ENCODE measurements at places on chromosomes 5 and 9.
A peak's percentile ranks its signal among the peaks of the same experiment; 100 is the strongest.

GRCh38 chr5:94562327-94562971 is 56.0 kb downstream of the KIAA0825 start:
- DNase-seq: no peak

DNA sequence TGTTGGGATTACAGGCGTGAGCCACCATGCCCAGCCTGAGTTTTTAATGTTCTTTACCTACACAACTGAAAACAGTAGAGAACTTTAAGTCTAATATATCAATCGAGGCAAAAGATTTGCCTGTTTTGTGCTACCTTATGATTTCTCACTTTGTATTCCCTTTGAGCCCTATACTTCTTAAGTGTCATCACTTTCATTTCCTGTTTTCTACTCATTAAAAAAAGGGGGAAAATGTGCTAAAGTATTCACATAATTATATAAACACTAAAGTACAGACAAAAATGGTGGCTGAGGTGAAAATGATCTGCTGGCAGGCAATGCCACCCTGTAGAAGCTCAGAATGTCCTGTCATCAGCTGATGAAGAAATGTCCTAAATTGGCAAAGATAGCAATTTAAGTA is 23.6 kb downstream of the ATG10 start:
- no peak for DNase-seq

DNA sequence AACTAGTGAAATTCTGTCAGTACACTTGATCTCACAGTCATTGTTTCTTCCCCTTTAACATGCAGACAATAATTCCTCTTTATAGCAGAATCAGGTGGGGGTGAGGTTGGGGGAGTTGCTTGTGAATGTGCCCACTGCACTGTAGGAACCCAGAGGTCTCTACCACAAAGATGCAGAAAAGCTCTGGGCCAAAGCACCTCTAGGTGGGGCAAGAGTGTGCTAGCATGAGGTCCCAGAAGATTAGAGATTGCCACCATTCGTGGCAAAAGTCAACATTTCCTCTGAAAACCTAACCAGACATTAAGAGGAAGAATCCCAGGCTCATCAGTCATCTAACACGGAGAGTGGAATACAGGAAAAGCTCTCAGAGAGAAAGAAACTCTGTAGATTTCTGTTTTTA is 74.5 kb downstream of the PTCD2 start:
- no peak for DNase-seq

DNA sequence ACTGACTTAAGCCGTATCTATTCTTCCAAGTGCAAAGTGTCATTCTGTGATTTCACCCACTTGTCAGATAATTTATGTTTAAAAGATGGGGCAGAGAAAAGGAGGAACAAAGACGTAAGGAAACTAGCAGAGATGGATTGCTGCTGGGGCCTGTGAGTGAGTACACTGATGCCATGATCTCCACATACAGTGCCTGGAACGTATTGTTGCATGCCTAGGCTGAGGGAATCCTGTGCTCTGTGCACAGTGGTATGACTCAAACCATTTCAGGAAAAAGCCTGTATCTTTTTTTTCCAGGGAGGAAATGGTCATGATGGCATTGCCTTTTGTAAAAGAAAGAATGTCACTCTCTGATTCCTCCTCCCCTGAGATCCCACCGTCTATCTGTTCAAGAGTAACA is 359.5 kb upstream of the ADAMTS16 start:
- DNase-seq: no peak

GRCh38 chr5:96080557-96080956 is 118.9 kb upstream of the ELL2 start:
- no peak for DNase-seq

GRCh38 chr5:72871366-72872024 is 55.0 kb downstream of the TNPO1 start:
- no peak for DNase-seq

DNA sequence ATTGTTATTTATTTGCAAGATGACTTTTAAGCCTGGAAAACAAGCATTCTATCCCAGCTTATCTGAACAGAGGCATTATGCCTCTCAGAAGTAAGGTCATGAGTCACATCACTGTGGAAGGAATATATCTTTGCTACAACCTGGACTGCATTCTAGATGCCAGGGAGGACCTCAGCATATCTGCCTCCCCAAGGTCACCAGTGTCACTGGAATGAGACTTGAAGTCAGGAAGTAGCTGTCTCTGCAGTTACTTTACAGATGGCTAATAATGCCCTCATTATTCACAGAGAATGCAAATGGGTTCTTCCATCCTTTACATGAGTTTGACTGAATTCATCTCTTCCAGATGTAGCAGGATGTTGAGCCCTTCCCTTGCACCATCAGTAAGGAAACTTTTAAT is 4.4 kb upstream of the FAM13B start:
- no peak for DNase-seq

DNA sequence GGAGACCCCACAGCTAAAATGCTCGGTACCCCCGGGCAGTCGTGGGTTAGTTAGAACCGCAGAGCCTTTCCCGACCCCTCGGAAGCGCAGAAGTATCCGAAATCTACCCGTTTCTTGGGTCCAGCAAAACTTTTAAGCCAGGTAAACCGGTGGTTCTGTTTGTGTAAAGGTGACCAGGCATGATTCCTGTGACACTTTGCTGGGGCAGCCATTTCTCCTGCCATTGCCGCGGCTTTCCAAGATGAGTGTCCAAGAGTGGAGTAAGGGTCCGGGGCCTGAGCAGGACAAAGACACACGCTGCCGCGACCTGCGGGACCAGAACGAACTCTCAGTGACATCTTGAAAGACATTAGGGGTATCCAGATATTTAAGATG is 655 bp downstream of the MARVELD2 start:
- peak; percentile 66 for DNase-seq

DNA sequence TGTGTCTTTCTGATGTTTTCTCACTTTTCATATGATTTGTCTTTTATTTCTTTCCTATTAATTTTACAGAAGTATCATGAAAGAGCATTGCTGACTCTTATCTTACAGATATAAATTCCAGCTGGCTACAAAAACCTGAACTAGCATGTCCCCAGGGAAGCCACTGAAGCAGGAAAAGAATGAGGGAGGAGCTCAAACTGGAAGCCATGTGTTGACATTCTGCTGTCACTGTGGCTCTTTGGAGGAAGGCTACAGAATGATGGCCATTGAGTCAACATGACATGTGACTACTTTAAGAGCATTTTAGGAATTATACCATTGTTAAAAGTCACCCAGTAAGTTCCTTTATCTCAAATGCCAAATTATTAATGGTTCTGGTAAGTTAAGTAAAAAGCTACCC is 638.3 kb upstream of the DMAC1 start:
- no peak for DNase-seq

DNA sequence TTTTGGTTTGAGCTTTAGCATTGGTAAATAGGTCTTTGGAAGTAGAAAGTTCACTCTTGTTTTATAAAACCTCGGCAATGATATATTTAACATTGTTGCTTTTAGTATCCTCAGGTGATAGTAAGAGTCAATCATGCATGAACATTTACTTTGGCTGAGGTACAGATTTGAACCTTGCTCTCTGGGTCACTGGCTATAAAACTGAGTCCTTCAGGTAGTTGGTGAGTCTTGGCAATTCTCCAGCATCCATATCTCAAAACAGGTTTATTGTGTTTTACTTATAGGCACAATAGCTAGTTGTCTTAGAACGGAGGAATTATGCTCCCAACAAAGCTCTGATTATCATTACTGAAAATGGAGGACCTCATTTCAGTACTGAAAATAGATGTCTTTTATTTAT is 75.1 kb downstream of the MAT2B start:
- DNase-seq: no peak

DNA sequence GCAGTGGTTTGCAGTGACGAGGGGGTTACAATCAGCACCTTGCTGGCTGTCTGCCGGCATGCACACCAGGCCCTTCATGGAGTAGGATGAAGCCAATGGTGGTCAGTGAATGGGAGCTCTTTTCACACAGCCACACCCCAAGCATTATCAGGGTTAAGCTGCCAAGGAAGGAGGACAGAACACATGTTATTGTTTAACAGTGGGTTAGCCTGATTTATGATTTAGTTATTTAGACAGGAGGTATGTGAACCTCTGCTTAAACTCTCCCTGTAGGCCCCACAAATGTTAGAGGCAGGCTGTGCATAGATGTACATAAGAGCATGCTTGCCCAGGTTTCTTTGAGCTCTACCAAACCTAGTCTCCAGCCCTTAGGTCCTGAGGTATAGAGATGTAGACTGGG is 262.9 kb downstream of the SPOCK1 start:
- DNase-seq: no peak

DNA sequence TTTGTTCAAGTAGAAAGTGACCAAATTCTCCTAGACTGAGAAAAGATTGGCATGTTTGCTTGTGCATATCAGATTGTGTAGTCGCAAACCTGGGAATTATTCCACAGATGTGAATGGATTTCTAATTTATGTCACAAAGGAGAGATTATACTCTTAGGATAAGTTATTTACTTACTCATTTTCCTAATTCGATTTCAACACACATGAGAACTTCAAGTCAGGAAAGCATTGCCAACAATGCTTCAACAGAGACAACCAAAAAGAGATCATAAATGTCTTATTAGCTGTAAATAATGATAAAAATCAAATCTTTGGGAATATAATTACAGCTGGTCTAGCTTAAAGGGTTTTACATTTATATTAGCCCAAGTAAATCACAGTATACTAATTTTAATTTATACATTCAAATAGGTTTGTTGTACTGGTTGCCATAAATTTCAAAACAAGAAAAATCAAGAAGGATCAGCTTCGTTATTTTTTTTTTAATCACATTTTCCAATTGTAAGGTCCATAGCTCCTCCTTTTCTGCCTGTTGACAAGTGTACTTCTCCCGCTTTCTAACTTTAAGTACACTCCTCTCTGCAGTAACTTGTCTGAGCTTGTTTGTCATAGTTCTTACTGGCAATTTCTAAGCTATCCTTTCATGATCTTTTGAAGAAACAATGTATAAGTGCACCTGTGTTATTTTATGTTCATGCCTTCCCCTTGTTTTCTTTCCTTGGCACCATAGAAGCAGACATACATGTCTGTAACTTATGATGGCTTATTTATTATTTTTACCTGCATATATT is 246.6 kb downstream of the DEPDC1B start:
- DNase-seq: no peak

- DNase-seq: no peak
These were observed 532.4 kb downstream of the DNAH5 start for GRCh38 chr5:13412040-13412595.

DNA sequence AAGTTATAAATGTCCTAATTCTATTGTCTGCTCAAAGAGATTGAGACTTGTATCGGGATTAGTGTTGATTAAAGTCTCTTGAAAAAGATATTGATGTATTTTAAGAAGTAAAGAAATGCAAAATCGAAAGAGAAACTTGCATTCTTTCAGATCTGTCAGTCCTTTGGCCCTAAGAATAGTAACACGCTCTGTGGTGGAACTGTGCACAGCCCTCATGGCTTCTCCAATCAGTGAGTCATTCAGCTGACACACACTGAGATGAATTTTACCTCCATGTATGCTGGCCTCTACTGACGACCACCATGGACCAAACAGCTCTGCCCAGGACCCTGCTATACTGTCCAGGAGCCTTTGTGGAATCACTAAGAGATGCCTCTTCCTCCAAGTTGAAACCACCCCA is 232.4 kb downstream of the ESM1 start:
- DNase-seq: no peak

GRCh38 chr5:75335952-75336614 is 937 bp upstream of the HMGCR start:
- peak; percentile 67 for DNase-seq

- no peak for DNase-seq
These were observed 274.6 kb upstream of the IRX2 start for GRCh38 chr5:3026099-3026498.

DNA sequence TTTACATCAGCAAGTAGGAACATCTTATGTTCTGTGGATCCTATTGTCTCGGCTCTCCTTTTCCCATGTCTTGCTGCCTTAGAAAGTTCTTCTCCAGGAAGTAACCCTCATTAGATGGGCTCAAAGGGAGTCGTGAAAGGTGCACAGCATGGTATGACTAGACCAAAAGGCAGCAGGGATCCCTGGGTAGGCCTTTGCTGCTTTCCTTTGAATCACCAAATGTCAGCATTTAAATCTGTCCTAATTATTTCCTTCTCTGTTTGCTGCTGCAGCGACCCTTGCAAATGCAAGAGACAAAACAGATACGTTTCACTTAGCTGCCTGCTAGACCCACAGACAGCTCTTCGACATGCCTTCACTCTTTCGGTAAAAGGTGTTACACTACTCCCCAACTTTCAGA is 218.4 kb downstream of the ACTL7B start:
- no peak for DNase-seq

- peak; percentile 89 for DNase-seq
These were observed at the start of gene PRSS3 for GRCh38 chr9:33795281-33795680. TSS of gene PRSS3 (plus strand) at chr9:33795561. CDS start at chr9:33795574, 13 bp downstream.

- no peak for DNase-seq
These were observed 110.0 kb downstream of the PLPPR1 start for GRCh38 chr9:101138509-101138908.

- DNase-seq: no peak
These were observed 17.2 kb downstream of the PAM start for GRCh38 chr5:102772273-102772672.

DNA sequence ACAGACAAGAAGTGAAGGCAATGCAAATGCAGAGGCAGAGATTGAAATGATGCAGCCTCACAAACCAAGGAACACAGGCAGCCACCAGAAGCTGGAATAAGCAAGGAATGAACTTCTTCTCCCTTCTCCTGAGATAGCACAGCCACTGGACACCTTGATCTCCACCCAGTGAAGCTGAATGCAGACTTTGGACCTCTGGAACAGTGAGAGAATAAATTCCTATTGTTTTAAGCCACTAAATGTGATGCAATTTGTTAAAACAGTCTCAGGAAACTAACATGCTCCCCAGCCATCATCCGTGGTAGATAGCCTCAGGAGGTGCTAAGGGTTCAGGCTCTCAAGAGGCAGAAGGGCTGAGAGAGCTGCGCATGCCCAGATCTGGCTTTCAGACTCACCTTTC is 512.2 kb upstream of the ZNF608 start:
- DNase-seq: no peak

DNA sequence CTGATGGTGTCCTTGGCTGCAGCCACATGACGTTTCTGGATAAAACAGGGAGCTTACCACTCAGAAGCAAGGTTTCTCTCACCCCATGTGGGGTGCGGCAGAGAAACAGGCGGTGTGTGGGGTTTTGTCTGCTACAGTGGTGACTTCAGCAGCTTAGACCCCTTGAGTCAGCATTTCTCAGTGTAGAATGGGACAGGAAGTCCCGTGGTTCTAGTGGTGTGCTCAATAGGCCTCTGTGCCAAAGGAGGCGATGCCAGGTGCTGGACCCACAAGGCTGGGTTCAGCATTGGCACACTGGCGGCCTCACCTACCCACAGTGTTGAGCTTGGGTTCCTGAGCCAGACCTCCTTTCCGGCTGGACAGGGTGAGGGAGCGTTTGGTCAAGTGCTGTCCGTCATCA is 125.2 kb upstream of the SMIM23 start:
- no peak for DNase-seq

GRCh38 chr9:123096987-123097386 is 63.5 kb downstream of the GPR21 start:
- DNase-seq: no peak

- no peak for DNase-seq
These were observed 47.7 kb downstream of the PWWP2A start for GRCh38 chr5:160071516-160071915.
